AG09319 (cell line): ENCODE measurements at places on chromosomes 7 and 10.

DNA sequence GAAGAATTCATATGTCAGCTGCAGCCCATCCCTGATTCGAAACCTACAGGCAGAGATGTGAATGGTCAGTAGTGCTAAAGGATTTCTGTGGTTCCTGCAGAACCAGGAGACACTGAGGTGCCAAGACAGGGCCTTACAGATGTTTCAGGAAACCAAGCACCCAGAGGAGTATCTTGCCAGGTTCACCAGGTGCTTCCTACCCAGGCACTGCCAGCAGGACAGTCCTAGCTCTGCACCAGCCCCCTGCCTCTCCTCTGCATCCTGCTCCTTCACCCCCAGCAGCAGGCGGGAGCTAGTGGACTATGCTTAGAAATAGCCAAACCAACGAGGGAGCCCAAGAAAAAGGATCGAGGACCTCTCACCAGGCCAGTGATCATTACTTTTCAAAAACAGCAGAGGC, 4.2 kb upstream of the IKZF1 start:
- no peak for DNase-seq

DNA sequence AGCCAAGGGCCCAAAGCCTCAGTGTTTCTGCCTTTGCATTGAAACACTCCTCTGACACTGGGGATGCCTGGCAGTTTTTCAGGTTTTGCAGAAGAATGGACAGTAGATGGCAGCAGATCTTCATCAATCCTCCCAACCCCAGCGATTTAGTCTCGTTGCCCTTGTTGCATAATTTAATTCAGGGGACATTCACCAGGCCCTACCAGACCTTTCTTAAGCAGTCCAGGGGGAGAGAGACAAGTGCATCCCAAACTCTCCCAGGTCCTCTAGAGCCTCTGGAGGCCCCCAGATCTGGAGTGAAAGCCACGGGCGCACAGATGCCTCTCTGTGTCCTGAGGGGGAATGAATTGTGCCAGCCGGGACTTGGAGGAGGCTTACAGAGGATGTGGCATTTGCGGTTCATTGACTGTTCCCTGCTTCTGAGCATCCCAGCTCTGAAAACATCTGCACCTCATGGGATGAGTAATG, 29.6 kb downstream of the MINDY4 start:
- peak; percentile 67 for DNase-seq

- peak; percentile 3 for DNase-seq
Measured at GRCh38 chr7:22001345-22002004, 55.8 kb upstream of the CDCA7L start.

- DNase-seq: peak; percentile 24
Measured at GRCh38 chr7:84258628-84259027, 64.0 kb upstream of the SEMA3A start.

DNA sequence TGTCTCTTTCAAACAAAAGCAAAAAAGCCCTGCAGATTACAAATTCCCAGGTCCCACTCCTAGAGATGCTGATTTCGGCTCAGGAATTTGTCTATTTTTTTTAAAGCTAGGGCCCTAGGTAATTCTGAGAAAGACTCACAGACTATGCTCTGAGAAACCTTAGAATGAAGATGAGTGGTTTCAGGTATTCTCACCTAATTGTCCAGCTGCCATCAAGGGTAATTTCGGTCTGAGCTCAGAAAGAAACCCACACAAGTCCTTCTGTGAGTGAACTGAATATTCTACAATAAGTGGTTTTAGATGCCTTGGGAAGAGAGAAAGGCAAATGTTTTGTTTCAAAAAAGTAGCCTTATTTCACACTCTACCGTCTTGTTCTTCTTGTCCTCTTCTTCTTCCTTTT, 45.7 kb downstream of the DCLRE1A start:
- DNase-seq: no peak
